NCI-H774 (cell line): ENCODE measurements at places on chromosomes 2 and 18.

GRCh38 chr18:10381516-10381915 is 72.9 kb upstream of the APCDD1 start:
- no peak for DNase-seq

DNA sequence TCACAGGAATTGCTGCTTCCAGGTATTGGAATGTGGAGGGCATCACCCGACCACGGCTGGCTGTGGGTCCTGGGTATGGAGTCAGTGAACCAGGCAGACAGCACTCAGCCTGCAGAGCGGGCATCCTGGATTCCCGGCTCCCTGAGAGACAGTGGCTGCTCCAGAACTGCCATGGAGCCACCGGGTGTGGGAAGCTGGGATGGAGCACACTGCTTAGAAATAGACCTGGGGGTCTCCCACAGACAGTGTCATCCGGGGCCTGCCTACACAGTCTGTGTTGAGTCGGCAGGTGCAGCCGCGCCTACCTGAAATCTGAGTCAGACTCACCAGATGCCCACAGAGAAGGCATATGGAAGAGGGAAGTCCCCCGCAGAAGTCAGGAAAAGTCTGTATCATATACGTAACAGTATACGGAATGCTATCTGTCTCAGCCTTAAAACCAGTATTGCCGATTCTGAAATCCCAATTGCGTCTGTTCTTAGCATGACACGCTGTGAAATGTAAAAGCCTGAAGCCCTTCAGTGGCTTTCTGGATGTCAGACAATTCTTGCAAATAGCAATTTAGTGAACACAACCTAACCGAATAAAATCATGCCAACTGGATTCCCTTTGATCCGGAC is 509.7 kb upstream of the MYT1L start:
- no peak for DNase-seq

- no peak for DNase-seq
Measured at GRCh38 chr2:74532222-74532621, 2.5 kb downstream of the HTRA2 start.

GRCh38 chr2:31255911-31256571 is 22.1 kb downstream of the EHD3 start:
- DNase-seq = no peak

DNA sequence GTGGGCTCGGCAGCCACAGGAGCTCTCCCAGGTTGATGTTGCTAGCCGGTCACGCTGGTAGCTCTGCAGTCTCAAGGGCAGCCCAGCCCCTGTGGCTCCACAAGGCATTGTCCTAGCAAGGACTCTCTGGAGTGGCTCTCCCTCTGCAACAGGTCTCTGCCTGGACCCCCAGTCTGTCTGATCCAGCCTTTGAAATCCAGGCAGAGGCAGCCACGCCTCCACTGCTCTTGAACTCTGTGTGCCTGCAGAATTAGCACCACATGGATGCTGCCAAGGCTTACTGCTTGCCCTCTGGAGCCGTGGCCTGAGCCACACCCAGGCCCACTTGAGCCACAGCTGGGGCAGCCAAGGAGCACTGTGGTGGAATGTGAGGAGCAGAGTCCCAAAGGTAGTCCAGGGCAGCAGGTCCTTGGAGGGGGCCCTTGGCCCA is 43.0 kb upstream of the FAHD2A start:
- DNase-seq = no peak
